Caudate nucleus (tissue), 63 donors: ENCODE measurements at places on chromosomes 7 and 10.

GRCh38 chr10:72133517-72133916 lies 45.2 kb upstream of the SPOCK2 start:
- DNase-seq = no peak

DNA sequence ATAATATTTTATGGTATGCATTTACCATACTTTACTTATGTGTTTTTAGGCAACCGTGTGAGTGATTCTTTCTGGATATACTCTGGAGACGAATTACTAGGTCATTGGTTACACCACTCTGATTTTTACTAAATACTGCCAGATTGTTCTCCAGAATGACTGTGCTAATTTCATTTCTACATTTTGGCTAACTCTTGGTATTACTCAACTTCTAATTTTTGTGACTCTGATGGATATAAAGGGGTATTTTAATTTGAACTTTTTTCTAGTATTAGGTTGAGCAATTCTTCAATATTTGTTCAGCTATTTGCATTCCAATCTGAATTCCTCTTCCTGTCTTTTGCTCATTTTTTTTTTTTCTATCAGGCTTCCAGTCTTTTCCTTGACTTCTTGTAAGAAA lies 223.6 kb downstream of the MDFIC start:
- no peak for DNase-seq

DNA sequence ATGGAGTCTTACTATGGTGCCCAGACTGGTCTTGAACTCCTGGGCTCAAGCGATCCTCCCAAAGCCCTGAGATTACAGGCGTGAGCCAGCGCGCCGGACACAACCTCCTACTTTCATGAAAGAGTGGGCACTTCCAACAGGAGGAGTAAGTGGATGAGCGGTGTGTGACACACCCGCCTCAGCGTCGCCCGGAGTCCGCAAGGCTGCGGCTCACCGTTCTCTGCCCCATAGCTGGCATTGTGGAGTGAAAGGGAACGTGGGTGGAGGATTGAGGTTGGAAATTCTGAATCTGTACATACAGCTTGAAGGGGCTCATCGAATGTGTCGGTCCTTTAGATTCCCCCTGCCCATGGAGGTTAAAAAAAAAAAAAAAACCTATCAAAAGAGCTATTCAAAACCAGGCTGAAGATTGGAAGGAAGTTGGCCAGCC lies 524 bp upstream of the PRXL2A start:
- DNase-seq = no peak

DNA sequence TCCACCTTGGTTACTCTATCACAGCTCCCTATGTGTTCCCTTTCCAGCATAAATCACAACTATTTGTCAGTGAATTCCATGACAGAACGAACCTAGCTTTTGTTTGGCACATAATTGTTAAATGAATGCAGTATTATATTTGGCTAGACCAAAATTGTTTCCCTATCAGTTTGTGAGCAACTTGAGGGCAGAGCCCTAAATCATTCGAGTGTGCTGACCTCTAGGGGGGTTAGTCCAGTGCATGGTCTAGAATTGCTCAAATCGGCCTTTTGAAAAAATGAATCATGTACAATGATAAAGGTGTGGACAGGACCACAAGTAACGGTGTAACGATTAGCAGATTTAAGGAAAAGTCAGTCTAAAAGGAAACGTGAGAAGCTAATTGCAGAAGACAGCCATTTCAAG lies 475 bp upstream of the NRBF2 start:
- DNase-seq = no peak

- DNase-seq = no peak
These were observed 39.2 kb downstream of the DNAJC9 start for GRCh38 chr10:73207883-73208282.

- no peak for DNase-seq
These were observed 5.8 kb downstream of the CDK6 start for GRCh38 chr7:92830532-92831110.

DNA sequence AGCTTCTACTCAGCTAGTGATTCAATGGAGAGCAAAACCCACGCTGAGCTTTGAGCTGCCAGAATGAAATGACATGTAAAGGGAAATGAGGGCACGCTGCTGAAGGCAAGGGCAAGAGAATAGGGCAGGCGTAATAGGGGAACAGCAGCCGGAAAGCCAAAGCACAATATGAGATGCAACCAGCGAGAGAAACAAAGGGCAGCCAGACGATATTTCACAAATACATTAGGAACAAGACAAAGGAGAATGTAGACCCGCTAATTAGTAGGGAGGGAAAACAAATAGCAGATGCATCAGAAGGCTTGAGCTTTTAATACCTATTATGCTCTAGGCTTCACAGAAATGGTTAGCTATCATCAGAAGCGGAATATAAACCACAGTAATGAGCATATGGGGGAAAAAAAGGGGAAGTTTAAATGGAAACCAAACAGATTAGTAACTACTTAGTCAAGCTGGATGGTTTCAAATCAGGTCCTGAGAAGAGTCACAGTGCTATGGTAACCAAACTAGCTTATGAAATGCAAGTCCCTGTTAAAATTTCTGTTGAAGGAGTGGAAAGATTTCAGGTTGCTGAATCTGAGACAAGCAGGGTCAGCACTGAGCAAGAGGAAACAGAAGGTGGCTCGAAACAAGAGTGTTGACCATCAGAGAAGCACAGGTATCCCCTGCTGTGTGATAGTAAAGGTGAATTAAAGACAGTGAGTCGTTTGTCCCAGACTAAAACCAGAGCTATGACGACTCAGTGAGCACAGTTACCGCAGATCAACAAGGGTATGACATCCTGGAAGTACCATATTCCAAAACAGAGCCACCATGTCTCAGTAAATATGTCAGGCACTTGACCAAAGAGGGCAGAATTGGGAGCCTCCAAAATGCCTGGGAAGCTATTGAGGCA lies 496.9 kb upstream of the CELF2 start:
- DNase-seq = peak; percentile 41

- no peak for DNase-seq
These were observed 18.0 kb downstream of the MXI1 start for GRCh38 chr10:110225441-110225755.

GRCh38 chr10:87700031-87700796 lies 40.5 kb downstream of the PAPSS2 start:
- DNase-seq = no peak

GRCh38 chr7:121525155-121525819 lies 129.2 kb upstream of the FAM3C start:
- DNase-seq = no peak

DNA sequence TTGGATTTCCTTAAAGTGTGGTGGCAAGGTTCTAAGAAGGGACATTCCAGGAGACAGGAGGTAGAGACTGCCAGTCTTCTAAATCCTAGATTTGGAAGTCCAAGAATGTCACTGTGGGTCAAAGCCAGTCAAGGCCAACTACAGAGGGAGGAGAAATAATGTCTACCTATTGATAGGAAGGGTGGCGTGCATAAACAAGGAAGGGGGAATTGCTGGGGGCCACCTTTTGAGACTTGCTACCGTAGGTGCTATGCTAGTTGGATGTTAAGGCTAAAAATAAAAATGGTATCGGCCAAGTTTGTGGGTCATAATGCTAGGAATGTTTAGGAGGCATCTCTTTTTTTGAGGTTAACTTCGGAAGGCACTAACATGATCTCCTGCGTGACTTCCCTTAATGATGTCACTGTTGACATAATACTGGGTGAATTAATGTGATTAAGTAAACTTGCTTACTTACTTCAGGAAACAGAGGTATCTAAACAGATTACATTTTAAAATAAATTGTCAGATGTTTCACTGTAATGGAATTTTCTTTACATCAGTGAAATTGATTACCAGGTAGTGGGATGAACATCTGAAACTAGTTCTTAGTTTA lies 4.8 kb downstream of the BTRC start:
- no peak for DNase-seq

DNA sequence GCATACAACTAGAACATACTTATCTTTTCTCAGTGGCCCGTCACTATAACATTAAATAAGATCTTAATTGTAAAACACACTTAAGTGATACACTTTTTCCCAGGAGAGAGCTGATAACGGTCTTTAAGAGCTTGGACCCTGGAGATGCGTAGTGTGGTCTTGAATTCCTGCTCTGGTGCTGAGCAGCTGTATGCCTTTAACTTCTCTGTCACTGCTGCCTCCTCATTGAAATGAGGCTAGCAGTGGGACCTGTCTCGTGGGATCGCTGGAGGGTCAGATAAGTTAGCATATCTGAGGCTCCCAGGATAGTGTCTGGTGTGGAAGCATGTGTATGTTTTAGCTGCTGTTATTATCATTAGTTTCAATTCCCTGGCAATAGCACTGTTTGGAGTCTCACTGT lies 194.9 kb downstream of the SDK1 start:
- no peak for DNase-seq

GRCh38 chr7:134470864-134471263 lies 12.0 kb upstream of the AKR1B1 start:
- no peak for DNase-seq

DNA sequence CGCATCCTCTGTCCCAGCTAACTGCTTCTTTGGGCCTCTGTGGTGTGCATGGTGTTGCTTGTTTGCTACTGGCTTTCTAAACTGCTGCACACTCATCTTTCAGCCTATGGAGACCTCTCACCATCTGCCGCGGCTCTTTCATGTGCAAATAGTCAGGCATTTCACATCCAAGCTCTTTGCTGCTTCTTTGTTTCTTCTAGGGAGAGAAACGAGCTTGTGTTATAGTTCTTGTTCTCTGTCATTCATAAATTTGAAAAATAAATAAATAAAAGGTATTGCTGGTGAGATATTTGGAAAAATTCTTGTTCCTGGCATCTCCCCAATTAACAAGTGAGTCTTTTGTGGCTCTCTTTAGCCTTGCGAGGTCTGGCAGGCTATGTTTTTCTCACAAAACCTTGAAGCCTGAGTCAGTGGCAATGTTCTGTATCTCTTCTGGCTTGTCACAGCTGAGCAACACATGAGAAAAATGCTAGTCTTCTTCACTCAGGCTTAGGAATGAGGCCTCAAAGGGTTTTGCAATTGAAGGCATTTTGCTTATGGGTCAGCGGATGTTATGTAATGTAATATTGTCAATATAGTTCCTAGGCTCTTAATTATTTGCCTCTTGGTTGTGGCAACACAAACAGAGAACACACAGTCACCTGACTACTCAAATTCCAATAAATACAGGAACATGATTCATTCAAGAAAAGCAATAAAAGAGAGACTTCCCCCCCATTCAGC lies 274.0 kb downstream of the FRMD4A start:
- no peak for DNase-seq

DNA sequence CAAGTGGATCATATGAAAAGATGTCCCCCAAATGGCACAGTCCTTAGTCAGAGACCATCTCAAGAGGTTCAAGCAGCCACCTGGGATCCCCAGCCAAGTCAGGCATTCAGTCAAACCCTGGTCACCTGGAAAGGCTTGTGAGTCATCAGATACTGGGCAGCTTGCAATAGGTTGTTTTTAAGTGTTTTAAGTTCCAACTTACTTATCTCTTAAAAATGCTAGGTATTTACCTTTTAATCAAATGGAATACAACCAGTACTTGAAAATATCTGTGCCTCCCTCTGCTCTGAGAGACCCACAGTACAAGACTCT lies 262.2 kb downstream of the WDR11 start:
- no peak for DNase-seq

- no peak for DNase-seq
These were observed 77.1 kb downstream of the MPLKIP start for GRCh38 chr7:40057292-40057691.
